ENCODE measurements at places on chromosomes 2 and 18.
A peak's percentile ranks its signal among the peaks of the same experiment; 100 is the strongest.

DNA sequence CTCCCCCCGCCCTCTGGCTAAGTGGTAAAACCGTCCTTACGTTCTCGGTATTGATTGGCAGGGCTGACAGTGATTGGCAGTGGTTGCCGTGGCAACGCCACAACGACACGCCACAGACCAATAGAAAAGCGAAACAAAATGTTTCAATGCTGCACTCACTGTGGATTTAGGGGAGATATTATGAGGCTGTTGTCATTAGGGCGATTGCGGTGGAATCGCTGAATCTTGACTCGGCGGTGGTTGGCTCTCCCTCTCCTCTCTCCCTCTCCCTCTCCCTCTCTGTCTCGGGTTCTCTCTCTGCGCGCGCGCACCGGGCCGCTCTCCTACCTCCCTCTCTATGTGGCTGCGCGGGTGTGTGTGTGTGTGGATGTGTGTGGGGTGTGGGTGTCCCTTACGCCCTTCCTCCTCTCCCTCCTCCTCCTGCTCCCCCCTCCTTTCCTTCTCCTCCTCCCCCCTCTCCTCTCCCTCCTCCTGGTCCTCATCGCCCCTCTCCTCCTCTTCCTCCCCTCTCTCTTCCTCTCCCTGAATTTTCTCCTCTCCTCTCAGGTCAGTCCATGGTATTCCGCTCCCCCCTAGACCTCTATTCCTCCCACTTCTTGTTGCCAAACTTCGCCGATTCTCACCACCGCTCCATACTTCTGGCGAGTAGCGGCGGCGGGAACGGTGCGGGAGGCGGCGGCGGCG, at the start of gene SIX3:
TSS of gene SIX3 (plus strand) at position 152 of the 684 bp plus-strand sequence. CDS start at position 555, 403 bp downstream.
- DNase-seq = peak; percentile 14

GRCh38 chr2:39567507-39567906, 98.2 kb upstream of the TMEM178A start:
- DNase-seq = peak; percentile 9

GRCh38 chr2:238004077-238004830, 37.4 kb downstream of the UBE2F start:
- no peak for DNase-seq

- peak; percentile 37 for DNase-seq
Measured at GRCh38 chr18:28284132-28284531, 107.2 kb upstream of the CDH2 start.

DNA sequence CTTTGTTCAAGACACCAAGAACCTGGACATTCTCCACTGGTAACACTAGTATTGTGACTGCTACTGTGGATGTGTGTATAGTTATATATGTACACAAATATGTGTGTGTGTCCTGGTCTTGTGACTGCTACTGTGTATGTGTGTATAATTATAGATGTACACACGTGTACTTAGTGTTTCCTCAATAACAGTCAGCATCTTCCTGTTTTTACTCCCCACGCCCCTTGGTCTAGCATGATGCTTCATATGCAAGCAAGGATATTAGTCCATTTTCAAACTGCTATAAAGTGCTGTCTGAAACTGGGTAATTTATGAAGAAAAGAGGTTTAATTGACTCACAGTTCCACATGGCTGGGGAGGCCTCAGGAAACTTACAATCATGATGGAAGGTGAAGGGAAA, 802.7 kb downstream of the RNF144A start:
- DNase-seq = no peak

GRCh38 chr2:1515986-1516797, 102.9 kb downstream of the TPO start:
- DNase-seq = no peak

DNA sequence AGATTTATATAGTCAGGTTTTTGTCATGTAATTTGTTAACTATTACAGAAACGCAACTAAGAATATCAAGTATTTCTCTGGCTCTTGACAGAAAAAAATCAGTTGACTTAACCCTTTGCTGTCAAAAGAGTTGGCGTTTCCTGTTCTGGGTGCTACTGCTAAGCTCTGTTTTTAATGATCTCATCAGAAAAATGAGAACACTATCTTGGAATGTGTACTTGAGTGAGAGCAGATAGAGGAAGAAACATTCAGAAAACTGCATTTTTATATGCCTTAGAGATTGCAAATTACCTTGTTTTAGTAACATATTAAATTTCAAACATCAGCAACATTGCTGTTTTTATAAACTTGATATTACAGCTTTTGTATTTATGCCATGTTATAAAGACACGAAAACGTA, 297.9 kb downstream of the RDH14 start:
- DNase-seq = peak; percentile 17

- no peak for DNase-seq
Measured at GRCh38 chr18:24021505-24021904, 7.0 kb downstream of the TTC39C start.

- DNase-seq = no peak
Measured at GRCh38 chr2:78982638-78983330, 42.7 kb upstream of the REG3G start.

DNA sequence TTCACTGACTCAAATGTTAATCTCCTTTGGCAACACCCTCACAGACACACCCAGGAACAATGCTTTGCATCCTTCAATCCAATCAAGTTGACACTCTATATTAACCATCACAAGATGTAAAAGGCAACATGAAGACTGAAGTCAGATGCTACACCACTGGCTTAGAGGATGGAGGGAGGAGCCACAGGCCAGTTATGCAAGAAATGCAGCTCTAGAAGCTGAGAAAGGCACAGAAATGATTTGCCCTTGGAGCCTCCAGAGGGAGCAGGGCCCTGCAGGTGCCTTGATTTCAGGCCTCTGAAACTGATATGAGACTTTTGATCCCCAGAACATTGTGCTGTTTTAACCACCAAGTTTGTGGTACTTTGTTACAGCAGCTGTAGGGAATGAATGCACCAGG, 276.3 kb downstream of the KCNS3 start:
- no peak for DNase-seq

DNA sequence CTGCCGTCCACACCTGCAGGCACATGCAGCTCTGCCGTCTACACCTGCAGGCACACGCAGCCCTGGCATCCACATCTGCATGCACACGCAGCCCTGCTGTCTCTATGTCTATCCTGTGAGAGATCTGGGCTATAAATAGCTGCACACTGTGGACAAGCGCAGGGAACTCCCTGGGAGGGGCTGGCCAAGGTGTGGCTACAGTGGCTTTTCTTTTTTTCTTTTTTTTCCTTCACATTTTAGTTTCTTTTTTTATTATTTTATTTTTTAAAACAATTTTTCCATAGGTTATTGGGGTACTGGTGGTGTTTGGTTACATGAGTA, 42.0 kb downstream of the TMEM182 start:
- no peak for DNase-seq

GRCh38 chr18:3451989-3452749, 2.2 kb downstream of the TGIF1 start:
- DNase-seq = peak; percentile 73

- DNase-seq = no peak
Measured at GRCh38 chr2:37323781-37324535, 675 bp downstream of the PRKD3 start.

- no peak for DNase-seq
Measured at GRCh38 chr2:136305517-136306192, 187.7 kb upstream of the CXCR4 start.

DNA sequence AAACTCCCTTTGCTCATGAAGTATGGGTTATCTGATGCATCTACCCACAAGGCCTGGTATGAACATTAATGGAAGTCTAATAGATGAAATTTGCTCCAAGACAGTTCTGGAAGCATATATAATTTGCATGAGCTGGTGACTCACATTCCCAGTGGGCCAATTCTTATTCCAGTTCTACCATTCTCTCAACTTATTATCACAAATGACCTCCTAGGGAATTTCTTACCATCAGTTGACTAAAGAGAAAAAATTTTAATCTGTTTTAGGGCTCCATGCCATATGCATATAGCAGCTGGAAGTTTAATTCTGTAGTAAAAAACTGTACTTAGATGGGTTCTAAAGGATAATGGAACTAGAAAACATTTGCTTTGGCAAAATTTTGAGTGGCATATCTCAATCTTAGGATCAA, 165.2 kb upstream of the COL3A1 start:
- peak; percentile 99 for DNase-seq

- DNase-seq = no peak
Measured at GRCh38 chr18:35479911-35480586, 17.7 kb downstream of the INO80C start.

DNA sequence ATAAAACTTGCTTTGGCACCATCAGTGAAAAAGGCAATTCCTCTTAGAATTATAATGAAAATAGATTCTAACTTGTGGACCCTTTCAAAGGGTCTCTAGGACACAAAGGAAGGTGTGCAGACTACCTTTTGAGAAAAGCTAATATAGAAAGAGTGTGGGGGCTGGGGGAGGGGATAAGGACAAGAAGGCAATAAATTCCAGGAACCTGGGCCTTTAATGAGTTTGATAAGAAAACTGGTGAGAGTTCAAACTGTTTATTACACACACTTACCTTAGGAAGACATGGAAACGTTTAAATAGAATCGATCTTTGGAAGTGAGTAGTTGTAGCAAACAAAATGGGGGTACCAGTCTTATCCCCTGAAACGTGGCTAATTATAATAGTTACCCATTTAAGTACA, 39.6 kb upstream of the PGAP1 start:
- DNase-seq = no peak

- no peak for DNase-seq
Measured at GRCh38 chr2:105578166-105578565, 166.5 kb upstream of the NCK2 start.

- no peak for DNase-seq
Measured at GRCh38 chr18:76444446-76445105, 50.5 kb downstream of the ZNF516 start.

- DNase-seq = no peak
Measured at GRCh38 chr18:23521907-23522306, 18.6 kb downstream of the RMC1 start.

- no peak for DNase-seq
Measured at GRCh38 chr2:205849136-205849535, 166.8 kb downstream of the NRP2 start.

- no peak for DNase-seq
Measured at GRCh38 chr2:180258041-180258537, 251.0 kb upstream of the CWC22 start.

DNA sequence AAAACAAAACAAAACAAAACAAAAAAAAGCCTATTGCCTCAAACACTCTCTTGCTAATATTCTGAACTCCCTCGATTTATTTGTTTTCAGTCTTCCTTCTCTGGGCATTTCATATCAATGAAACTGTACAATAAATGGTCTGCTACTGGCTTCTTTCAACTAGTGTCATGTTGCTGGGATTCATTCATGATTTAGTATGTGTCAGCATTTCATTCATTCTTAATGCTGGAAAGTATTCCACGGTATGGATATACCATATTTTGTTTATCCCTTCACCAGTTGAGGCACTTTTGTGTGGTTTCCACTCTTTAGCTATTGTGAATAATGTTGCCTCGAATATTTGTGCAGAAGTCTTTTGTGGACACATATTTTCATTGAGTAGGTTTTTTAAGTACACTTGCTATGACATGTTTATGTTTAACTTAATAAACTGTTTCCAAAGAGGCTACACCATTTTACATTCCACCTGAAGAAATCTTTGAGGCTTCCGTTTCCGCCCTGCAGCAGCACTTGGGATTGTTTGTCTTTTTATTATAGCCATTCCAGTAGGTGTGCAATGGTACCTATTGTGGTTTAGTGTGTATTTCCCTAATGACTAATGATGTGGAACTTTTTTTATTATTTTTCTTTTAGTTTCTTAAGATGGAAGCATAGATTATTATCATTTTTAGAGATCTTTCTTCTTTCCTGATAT, 543.6 kb upstream of the SOX11 start:
- no peak for DNase-seq

DNA sequence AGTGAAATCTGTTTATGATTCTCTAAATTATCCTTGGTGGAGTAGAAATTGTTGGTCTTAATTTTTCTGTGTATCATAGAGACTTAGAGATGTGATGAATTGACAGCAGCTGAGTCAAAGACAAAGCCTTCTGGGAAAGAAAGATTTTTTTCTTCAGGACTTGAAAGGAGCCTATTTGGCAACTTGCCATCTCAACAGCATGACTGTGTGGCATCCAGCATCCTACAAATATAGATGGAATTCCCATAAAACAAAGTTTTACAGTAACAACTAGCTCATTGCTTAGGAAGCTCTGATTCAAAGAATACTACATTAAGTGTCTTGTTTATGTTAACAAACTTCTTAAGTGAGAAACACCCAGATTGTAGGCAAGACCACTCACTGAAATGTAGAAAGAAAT, 79.2 kb upstream of the SETBP1 start:
- peak; percentile 89 for DNase-seq

DNA sequence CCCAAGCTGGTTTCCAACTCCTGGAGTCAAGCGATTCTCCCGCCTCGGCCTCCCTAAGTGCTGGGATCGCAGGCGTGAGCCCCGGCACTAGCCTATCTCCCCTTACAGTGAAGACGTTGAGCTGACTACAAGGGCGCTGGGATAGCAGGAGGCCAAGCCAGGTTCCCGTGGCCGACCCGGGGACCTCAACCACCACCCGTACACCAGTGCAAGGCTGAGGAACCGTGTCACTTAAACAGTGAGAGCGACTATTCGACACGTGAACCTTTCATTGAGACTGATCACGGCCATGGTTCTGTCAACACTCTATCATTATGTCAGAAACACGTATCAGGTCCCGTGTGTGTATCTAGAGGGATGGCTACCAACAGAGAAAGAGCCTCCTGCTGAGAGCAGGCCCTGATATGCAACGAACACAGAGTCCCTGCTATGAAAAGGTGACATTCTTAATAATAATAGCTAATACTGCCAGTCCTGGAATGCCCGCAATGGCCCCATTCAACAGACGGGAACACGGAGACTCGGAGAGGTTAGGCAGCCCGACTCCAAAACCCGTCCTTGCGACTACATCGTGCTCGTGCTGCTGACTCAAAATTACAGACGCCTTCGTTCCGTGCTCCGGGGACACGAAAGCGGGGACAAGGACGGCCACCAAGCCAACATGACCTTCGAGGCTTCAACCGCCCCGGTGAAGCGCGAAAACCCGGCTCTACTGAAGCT, 833 bp downstream of the AFG3L2 start:
- no peak for DNase-seq

- DNase-seq = no peak
Measured at GRCh38 chr2:205759257-205759656, 77.0 kb downstream of the NRP2 start.

- peak; percentile 25 for DNase-seq
Measured at GRCh38 chr2:38279201-38279600, 97.9 kb downstream of the ATL2 start.
